ENCODE measurements at places on chromosomes 6 and 20.

GRCh38 chr20:36243726-36244125, 7.4 kb downstream of the AAR2 start:
- DNase-seq, result no peak

DNA sequence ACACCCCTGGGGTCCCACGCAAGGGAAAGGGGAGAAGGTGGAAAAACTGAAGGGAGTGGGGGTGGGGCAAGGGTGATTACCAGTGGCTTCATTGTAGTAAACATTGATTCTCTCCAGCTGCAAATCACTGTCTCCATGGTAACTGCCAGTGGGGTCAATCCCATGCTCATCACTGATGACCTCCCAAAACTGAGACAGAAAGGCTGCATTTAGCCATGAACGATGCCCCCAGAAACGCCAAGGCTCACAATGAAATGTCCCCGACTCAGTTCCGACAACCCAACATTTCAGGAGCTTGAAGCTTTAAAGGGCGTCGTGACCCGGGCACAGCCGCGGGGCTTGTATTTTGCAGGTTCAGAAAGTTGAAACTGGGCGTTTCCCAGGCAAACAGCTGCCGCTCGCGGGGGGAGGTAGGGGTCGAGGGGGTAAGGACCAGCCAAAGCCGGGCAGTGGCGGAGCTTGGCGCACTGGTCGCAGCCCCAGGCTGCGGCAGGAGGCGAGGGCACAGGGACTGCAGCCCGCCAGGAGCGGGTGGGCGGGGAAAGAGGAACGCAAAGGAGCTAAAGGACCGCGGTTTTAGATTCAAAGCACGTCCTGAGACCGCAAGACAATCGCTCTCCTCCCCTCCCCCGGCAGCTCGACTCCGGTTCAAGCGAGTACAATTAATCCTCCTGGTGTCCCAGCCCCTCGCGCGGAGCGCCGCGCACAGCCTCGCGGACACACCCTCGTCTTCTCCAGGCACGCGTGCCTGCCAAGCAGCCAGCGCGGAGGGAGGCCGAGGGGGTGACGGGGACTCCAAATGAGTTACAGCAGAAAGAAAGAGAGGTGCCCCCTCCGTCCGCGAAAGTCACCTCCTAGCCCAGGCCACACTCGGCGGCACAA, 731 bp downstream of the TUBB2B start:
- peak; percentile 58 for DNase-seq

DNA sequence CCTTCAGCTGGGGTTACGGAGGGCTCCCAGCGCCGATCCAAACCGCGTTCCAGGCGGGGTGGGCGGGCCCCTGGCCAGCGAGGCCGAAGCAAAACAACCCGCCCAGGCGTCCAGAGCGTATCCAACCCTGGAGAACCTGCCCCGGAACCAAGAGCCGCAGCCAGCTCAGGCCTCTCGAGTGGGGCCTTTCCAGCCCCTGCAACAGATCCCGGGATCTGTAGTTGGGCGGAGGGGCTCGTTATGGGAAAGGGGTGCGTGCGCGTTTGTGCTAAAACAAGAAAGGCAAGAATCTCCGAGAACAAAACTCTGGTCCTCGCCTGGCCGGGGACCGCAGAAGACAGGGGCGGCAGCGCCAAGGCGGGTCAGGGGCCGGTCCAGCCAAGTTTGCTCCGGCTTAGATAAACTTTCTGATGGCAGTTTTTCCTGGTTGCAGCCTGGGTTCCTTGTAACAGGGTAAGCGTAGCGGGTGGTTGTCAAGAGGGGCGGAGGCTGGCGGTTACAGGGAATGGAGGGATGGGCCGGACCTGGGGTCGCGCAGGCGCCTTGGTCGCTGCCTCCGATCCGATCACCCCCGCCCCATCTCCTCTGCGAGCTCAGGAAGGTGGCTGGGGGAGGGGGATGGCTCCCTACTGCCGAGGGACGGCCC, 448 bp upstream of the RIN2 start:
- peak; percentile 93 for DNase-seq

DNA sequence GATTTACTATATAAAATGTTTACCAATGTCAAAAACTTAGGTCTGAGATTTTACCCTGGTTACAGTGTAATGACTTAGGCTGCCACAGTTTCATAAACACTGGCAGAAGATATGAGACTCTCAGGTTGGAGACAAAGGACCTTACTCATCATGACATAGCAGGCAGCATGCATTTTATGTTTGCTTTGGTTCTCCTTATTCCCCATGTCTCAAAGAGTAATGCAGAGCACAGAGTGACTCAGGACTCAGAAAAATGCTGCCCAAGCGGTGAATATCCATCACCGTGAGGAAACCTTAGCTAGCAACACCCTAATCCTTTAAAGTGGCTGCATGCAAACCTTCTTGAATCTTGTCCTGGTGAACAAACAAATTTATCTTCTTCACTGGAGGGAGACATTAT, 112.1 kb upstream of the EYS start:
- no peak for DNase-seq

- DNase-seq, result no peak
These were observed 62.0 kb downstream of the ZFP64 start for GRCh38 chr20:52129611-52130010.

GRCh38 chr6:96542702-96543101, 20.2 kb upstream of the FHL5 start:
- DNase-seq, result peak; percentile 7

GRCh38 chr6:124389127-124389526, 573.1 kb upstream of the RNF217 start:
- DNase-seq, result no peak

Measured in RPMI7951 (cell line).